Mesothelial cell of epicardium (in vitro differentiated cells): ENCODE measurements at places on chromosomes 7 and 10. TPM values are rescaled to one million over a fixed set of nuclear protein-coding genes. Genes with fewer than 3 reads are reported as not detected.

GRCh38 chr10:95334805-95335144, 44.0 kb upstream of the PDLIM1 start:
- DNase-seq = no peak

Gene ZRANB1
- total RNA-seq = 30.2 to 31.2 TPM (median 30.8 TPM) in 3 replicates

Gene EVX1
- total RNA-seq = 1.4 to 2.1 TPM (median 1.8 TPM) in 3 replicates

Gene SCART1
- 4.1 to 4.7 TPM (median 4.4 TPM) in 3 replicates for total RNA-seq

DNA sequence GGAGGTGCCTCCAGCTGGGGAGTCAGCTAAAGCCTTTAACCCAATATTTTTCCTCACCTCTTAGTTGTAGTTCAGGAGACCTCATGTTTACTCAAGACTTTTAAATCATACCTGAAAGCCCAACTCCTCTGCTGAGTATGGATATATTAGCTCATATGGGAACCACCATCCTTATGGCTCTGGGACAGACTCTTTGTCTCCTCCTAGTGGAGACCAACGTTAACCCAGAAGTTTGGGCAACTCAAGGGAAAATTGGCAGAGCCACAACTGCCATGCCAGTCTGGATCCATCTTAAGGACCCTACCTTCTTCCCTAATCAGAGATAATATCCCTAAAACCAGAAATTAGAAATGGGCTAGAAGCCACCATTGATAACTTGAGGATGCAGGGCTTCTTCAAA, 80.8 kb downstream of the TMEM106B start:
- no peak for DNase-seq

DNA sequence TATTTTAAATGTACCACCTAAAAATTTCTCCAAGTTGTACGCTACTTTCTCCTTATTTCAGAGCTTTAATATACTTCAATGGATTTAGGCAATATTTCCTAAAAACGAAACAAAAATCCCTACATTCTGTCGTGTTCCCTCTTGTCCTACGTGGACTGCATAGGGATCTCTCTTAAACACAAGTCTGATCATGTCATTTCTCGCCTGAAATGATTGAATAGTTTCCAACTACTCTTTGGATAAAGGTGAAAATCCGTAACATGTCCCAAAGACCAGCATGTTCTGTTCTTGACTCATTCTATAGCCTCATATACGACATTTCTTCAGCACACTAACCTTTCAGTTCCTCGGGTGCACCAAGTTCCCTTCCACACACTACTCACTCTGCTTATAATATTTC, 17.7 kb upstream of the TPK1 start:
- no peak for DNase-seq

DNA sequence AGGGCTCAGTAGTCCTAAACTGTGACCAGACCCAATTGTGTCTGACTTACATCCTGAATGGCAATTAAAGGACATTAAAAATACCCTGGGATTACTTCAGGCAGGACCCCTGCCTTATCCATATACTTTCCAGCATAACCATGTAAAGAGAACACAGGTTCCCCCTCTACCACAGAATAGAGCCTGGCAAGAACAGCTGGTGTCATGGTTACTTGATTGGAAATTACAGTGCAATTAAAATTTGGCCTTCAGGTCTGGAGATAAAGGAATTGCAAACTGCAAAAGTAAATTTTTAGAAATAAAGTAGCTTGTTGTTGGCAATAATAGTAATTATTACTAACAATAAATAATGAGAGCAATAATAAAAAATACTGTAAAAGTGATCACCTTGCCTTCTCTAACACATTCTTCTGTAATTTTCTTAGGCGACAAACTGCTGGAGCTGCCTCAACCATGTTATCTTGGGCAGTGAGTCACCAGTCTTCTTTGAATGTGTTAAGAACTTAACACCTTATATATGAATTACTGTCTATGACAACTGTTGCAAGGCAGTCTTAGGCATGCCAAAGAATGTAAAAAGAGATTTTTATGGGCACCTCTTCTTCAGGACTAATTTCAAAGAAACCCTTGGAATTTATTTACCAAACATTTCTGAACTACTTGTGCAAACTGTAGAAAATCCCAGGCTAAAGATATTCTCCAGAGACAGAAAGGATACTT, 53.7 kb downstream of the HIBADH start:
- no peak for DNase-seq

Gene TMEM225B
- total RNA-seq = 2.5 to 3.6 TPM (median 3.2 TPM) in 3 replicates

Gene GPNMB
- 2.1 to 2.7 TPM (median 2.2 TPM) in 3 replicates for total RNA-seq

DNA sequence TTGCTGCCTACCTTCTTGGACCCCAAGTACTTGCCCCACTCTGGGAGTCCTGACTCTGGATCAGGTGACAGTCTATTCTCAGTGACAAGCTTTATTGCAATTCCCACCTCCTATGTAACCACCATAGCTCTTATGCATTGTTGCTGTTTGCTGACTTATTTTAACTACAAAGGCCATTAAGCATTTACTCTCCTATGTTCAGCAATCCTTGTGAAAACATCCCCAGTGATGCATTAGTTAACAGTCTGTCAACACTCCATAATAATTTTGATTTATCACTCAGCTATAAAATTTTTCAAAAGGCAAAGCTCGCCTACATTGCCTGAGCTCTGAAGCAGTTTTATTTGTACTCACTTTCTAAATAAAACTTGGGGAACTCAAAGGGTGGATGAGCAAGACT, 871.8 kb upstream of the SORCS1 start:
- DNase-seq = no peak

- no peak for DNase-seq
Observed at GRCh38 chr7:19378345-19378714, 233.1 kb upstream of the FERD3L start.

Gene SUFU
- 32.4 to 33.4 TPM (median 32.7 TPM) in 3 replicates for total RNA-seq

- no peak for DNase-seq
Observed at GRCh38 chr7:28714459-28715120, 243.5 kb downstream of the TRIL start.

- no peak for DNase-seq
Observed at GRCh38 chr10:58475322-58476277, 37.1 kb upstream of the BICC1 start.

GRCh38 chr7:101518336-101518735, 110.8 kb downstream of the MYL10 start:
- DNase-seq = no peak

GRCh38 chr10:94524146-94524545, 21.4 kb upstream of the HELLS start:
- no peak for DNase-seq

- DNase-seq = no peak
Observed at GRCh38 chr7:24864214-24864817, 107.1 kb upstream of the GSDME start.

DNA sequence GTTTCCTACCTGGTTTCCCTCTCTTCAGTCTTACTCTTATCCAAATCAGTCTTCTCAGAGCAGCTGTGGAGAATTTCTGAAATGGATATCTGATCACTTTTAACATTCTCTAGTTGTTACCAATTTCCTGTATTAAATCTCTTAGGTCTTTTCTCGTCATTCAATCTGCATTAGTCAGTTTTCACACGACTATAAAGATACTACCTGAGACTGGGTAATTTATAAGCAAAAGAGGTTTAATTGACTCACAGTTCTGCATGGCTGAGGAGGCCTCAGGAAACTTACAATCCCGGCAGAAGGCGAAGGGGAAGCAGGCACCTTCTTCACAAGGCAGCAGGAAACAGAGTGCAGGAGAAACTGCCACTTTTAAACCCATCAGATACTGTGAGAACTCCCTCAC, 444.8 kb downstream of the GATA3 start:
- DNase-seq = no peak

GRCh38 chr10:23174074-23174976, 17.8 kb upstream of the PTF1A start:
- DNase-seq = no peak

DNA sequence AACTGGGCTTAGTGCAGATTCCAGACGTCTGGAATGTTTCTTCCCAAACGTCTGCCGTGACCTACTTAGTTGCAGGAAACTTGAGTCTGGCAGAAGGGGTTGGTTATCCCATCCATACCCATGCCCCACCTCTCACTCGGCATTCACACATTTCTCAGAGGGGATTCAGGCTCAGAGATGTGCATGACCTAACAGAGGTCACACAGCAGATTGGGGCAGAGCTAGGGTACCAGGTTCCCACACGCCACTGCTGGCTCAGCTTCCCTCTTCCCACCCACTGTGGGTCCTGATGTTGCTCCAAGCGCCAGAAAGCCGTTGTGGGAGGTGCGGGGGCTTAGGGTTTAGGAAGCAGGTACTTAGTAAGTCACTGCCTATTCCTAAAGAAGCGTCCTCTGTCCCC, 3.0 kb downstream of the UCMA start:
- DNase-seq = no peak

DNA sequence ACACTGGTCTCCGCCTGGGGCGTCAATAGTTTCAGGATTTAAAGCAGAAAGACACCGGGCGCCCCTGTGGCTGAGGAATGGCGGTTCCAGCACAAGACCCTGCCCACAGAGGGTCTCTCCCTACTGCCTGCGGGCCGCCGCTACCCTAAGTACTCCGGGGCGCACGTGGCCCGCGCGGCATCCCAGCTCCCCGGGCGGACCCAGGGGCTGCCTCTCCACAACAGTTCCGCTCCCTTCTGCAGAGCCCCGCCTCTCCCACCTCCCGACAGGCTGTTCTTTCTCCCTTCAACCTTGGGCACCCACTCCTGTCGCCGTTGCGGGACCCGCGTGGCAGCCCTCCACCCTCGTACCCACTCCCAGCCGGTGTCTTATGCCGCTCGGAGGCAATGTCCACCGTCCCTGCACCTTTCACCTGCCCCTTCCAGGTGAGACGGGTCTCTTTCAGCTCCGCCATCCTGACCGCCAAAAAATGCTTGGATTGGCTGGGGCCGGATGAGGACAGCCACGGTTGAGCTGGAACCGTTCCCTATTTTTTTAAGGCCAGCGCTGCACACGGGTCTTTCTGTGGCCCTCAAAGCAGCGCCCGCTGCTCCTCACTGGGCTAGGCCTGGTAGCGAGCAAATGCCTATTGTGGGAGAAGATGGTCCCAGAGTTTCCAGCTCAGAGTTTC, 1.6 kb upstream of the NKX2-3 start:
- DNase-seq = no peak

DNA sequence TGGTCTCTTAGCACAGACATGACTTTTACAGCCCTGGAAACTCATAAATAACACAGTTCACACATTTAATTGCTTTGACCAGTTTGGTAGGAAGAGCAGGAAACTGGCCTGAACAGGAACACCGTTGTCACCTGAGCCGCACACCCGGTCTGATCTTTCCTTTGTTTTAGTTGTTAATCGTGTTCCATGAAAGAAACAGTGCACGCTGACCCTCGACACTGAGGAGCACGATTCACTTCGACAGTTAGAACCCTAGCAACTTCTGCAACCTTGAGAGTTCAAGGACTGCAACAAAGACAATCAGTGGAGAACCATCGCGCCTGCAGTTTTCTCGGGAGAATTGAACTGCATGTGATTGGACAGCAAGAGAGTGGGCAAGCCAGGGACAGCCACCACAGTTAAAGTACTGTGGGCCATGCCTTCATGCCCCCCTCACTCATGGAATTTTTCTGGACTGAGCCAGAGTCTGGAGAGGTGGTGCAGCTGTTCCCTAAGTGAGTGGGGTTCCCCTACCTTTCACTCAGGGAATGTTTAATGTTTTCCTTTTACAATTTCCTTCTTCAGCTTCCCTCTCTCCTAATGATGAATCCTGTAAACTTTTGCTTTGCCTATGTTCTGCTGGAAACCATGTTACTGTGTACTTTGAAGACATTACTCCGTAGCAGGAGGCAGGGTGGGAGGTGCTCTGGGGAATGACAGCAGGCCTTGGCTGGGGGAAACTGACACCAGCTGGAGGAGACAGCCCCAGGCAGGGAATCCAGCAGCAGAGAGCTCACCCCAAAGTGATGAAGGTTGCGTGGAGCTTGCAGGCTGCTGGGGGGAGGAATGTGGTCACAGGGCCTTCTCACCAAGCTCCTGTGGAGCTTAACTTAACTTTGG, 198.7 kb downstream of the ZNF438 start:
- DNase-seq = no peak

DNA sequence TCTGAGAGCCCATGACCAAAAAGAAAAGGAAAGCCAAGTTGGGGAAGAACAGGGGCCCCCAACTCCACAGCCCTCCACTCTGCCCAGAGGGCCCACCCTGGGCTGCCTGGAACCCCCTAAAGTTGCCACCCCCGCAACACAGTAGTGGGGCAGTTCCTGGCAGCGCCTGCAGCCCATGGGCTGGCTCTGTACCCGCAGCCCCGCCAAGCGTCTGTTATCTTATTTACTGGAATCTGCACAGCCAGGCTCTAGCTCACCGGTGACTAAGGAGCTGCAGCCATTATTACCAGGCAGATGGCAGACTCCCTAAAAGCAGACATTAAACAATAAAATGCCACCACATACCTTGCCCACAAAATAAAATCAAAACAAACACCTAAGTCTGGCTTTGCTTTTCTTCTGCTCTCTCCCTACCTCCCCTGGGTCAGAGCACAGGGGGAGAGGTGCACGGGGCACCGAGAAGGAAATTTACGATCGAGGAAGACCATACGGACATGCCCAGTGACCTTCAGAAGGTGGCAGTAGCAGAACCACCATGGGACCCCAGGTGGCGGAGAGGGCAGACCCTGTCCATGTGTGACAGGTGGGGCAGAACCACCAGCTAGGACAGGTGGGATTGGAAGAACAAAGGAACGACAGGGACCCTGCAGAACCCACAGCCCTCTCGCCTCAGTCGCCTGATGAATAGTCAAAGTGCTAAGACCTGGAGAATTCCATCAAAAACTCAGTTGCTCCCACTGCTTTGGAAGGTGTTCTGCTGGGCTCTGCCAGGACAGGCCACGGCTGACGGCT, 66.3 kb downstream of the PRKAG2 start:
- no peak for DNase-seq

DNA sequence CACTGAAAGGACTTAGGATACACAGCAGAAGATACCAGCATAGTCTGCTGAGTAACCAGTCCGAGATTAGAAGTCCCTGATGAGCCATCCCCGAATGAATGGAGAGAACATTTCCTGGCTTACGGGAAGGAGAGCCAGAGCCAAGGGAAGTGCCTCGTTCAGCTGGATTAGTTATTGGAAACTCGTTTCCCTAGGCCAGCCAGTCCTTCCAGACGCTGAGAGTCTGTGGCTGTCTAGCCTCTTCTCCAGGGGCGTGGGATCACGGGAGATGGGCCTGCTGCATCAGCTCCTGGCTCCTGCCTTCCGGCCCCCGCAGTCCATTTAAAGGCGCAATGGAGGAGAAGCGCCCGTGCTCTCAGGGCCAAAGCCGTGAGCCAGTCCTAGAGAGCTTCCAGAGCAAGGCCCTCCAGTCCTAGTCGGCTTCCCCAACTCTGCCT, 712.8 kb downstream of the PARD3 start:
- no peak for DNase-seq

Gene KIFBP
- total RNA-seq = 19.1 to 22.7 TPM (median 21.4 TPM) in 3 replicates

DNA sequence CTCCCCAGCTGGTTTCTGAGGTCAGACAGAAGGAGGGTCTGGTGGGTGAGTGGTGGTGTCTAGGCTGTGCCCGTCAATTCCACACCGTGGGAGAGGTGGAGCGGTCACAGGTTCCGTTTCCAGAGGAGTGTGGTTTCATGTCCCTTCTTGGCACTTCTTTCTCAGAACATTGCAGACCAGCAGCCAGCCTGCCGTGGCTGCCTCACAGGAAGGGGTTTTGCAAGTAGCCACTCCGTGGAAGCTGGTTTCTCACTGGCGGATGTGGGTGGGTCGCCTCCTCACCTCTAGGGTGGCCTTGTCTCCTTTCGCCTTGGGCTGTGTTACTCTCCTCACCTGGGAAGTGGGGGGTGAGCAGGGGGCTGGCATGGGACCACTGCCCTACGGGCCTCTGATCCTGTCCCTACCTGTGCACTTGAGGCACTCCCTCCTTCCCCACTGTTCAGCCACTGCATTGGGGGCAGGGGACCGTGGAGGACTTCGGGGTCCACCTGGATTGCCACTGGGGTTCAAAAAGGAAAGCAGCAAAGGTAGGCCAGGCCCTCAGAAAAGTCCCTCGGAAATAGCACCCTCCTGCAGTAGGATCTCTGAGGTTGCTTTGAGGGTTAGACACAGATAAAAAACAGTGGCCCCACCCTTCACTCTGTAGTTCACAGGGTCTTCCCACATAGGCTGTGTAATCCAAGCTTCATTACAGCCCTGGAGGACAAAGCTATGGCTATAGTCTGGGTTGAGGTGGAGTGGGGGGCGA, 33.9 kb downstream of the TSPAN14 start:
- no peak for DNase-seq
